ENCODE measurements at places on chromosomes 3 and 15. TPM values are rescaled to one million over a fixed set of nuclear protein-coding genes. Genes with fewer than 3 reads are reported as not detected.

BUB1B gene
- 38.2 TPM for total RNA-seq

GUCA1C gene
- total RNA-seq: not detected

EIF2A gene
- 60.6 TPM for total RNA-seq

SPINT1 gene
- 147 TPM for total RNA-seq

GRCh38 chr3:113212844-113213375 lies 1.6 kb downstream of the BOC start:
- no peak for DNase-seq
- H3K4me3 ChIP-seq: peak overlapping the region; percentile 90
- peaks cover 10% of the 10 kb centered on the region for H3K36me3 ChIP-seq
- no peaks in the 10 kb centered on the region for H3K27me3 ChIP-seq
- H3K4me1 ChIP-seq: peaks cover 61% of the 10 kb centered on the region
- H3K27ac ChIP-seq: peak overlapping the region; percentile 92

TRAK1 gene
- 50.3 TPM for total RNA-seq

DNA sequence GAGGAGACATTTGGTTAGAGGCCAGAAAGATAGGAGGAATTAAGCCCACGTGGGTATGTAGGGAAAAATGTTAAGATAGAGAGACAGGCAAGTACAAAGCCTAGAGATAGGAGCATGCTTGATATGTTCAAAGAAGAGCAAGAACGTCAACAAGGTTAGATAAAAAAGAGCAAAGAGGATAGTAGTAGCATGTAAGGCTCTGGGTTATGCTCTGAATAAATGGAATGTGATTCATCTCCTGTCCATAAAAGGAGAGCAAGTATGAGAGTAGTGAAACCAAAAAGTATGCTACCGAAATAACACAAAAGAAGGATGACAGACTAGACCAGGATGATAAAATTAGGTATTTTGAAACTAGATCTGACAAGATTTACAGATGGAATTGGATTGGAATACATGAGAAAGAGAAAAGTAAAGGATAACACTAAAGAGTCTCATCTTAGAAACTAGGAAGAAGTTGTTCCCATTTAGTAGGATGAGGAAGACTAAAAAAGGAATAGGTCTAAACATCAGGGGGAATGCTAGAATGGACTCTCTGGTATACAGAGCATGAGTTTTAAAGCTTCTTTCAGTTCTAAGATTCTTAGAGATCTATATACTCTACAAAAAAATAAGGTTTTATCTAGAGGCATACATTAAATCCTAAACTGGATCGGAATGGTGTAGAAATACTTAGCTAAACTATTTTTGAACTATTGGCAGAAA lies 59.1 kb downstream of the TRPM7 start:
- H3K4me3 ChIP-seq: no peak overlapping the region
- H3K4me1 ChIP-seq: peaks cover 12% of the 10 kb centered on the region
- no peaks in the 10 kb centered on the region for H3K27me3 ChIP-seq

MESP1 gene
- total RNA-seq: 0.89 TPM

- H3K4me3 ChIP-seq: no peak overlapping the region
- peaks cover 5% of the 10 kb centered on the region for H3K4me1 ChIP-seq
- H3K36me3 ChIP-seq: no peaks in the 10 kb centered on the region
- H3K27me3 ChIP-seq: peaks cover 60% of the 10 kb centered on the region
- no peak overlapping the region for H3K27ac ChIP-seq
Measured at GRCh38 chr15:97728791-97729190, 231.7 kb upstream of the ARRDC4 start.

BCHE gene
- 6.4 TPM for total RNA-seq

Data from mesothelial cell of epicardium (in vitro differentiated cells).